ENCODE measurements at places on chromosomes 11 and 22.

GRCh38 chr11:86483940-86484794 lies 109.5 kb downstream of the CCDC81 start:
- DNase-seq = no peak

DNA sequence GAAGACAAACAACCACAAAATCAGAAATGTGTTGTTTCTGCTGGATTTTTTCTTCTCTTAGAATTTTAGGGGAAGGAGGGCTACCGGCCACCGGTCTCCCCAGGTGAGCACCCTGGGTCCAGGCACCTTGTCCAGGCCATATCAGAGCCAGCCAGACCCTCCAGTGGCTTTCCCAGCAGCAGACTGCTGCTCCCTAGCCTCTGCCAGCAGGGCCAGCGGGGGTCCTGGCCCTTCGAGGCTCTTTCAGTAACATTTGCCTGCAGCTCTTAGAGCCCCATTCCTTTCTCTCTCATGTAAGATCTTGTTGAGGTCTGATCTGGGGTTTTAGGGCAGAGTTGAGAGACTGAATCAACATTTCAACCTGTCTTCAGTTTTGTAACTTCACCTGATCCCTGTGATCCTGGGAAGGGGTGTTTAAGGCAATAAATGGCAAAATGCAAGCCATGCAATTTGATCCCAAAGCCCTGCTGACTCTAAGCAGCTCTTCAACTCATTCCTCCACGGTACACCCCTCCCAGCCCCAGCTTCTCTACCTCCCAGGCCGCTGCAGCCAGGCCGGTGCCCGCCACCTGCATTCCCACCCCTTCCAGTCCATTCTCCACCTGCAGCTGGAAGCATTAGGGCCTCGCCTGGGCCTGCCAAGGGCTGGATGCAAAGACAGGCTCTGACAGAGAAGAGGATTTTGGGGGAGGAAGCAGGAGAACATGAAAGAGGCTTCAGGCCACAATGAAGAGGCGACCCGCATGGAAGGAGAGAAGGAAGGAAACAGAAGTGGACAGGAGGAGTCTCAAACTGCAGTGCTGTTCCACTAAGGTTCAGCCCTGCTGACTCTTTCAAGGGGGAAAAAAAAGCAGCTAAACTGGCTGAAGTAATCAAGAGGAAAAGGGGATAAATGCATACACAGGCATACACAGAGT lies 113.0 kb upstream of the FGF3 start:
- no peak for DNase-seq

GRCh38 chr11:117796456-117796871 lies 552 bp downstream of the DSCAML1 start:
- no peak for DNase-seq

DNA sequence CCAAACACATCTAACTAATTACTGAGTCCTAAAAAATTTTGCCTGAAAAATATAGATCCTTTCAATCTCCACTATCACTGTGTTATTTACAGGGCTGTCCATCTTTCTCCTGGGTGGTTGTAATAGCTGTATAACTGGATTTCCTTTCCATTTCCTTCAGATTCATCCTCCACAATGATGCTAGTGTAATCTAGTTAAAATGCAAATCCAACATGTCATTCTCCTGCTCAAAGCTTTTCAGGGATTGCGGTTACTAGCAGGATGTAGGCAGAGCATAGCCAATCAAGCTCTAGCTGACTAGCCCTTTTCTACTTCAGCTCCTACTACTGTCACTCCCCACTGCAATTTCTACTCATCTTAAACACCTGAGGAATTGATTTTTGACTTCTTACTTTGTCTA lies 283.0 kb downstream of the RAB38 start:
- DNase-seq = no peak

GRCh38 chr11:45444796-45445195 lies 158.7 kb upstream of the SYT13 start:
- no peak for DNase-seq

GRCh38 chr11:12525466-12526055 lies 148.2 kb downstream of the PARVA start:
- DNase-seq = no peak

DNA sequence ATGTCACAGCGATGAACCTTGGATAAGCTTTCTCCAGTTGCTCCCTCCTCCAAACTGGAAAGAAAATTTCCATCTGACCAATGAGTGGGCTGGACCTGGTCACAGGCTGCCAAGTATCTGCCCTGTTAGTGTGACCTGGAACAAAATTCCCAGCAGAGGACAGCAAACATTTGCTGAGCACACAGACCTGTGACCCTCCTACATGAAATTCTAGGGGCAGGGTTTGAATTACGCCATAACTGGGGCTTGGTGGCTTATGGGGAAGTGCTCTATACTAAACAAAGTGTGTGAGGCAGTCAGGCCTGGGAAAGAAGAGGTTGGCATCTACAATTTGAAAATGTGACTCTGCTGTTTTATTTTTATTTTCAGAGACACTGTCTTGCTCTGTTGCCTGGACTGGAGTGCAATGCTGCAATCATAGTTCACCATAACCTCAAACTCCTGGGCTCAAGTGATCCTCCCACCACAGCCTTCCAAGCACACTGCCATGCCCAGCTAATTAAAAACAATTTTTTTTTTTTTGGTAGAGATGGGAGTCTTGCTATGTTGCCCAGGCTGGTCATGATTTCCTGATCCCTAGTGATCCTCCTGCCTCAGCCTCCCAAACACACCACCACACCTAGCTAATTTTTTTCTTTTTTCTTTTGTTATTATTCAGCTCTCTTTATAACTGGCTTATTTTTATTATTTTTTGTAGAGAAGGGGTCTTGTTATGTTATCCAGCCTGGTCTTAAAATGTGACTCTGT lies 13.6 kb upstream of the XBP1 start:
- DNase-seq = no peak

GRCh38 chr11:128061281-128061871 lies 526.0 kb downstream of the ETS1 start:
- no peak for DNase-seq

GRCh38 chr22:39814899-39815298 lies 78.7 kb downstream of the ENTHD1 start:
- no peak for DNase-seq

- no peak for DNase-seq
Observed at GRCh38 chr11:41177791-41178190, 281.7 kb downstream of the LRRC4C start.

GRCh38 chr11:95984072-95984471 lies 60.2 kb upstream of the MTMR2 start:
- no peak for DNase-seq

DNA sequence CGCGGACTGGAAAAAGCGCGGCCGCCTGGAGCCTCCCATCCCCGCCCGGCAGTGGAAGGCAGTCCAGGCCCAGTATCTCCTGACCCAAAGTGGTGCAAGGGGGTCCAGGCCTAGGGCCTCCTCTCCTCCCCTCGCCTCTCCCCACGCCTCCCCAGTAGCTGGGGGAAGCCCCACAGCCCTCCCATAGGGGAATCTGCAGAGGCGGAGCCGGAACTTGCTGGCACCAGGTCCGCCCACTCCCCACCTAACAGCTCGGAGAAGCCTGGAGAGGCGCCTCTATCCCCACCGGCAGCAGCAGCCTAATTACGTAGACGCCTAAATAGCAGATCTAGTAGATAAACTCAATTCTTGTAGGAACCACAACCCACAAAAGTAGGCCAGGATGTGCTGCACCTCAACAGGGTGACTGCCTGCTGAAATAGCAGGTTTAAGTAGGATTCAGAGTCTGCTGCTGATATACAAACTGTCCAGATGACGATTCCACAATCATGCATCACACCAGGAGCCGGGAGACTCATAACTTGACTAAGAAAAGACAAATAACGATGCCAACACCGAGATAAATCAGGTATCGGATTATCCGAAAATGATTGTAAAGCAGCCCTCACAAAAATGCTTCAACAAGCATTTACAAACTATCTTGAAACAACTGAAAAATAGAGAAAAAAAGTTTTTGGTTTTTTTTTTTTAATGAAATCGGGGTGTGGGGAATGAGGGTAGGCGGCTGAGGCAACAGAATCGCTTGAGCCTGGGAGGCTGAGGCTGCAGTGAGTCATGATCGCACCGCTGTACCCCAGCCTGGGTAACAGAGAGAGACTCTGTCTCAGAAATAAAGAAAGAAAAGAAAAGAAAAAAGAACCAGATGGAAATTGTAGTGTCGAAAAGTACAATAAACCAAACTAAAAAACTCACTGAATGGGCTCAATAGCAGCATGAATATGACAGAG lies 11.4 kb upstream of the BRD1 start:
- DNase-seq = no peak

GRCh38 chr11:130181295-130182272 lies 22.0 kb downstream of the ST14 start:
- no peak for DNase-seq

- DNase-seq = no peak
Observed at GRCh38 chr11:21811572-21811971, 381.3 kb upstream of the ANO5 start.

DNA sequence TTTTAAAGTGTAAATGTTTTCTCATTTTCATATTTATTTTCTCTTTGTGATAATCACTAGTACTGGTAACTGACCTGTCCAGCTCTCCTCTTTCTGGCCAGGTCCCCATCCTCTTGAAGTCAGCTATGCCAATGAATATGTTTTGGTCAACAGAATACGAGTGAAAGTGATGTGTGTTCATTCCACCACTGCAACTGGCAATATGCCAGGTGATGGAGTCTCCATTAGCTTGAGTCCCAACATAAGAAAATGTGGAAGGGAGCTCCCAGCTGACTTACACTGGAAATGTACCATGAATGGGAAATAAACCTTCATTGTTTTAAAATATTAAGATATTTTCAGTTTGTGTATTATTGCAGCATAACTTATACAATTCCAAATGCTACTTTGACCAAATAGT lies 75.8 kb downstream of the CCDC34 start:
- DNase-seq = no peak

DNA sequence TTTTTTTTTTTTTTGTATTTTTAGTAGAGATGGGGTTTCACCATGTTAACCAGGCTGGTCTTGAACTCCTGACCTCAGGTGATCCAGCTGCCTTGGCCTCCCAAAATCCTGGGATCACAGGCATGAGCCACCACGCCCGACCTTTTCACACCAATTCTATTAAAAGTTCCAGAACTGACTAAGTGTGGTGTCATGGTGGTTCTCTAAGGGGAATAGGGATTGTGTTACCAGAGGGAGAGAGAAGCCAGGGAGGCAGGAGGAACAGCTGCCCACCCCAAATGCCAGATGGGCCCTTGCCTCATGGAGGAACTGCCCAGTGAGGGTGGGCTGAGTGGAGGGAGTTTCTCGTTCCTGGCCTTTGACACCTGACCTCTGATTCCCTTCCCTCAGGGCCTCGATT lies 5.9 kb downstream of the RPS6KA4 start:
- DNase-seq = no peak

DNA sequence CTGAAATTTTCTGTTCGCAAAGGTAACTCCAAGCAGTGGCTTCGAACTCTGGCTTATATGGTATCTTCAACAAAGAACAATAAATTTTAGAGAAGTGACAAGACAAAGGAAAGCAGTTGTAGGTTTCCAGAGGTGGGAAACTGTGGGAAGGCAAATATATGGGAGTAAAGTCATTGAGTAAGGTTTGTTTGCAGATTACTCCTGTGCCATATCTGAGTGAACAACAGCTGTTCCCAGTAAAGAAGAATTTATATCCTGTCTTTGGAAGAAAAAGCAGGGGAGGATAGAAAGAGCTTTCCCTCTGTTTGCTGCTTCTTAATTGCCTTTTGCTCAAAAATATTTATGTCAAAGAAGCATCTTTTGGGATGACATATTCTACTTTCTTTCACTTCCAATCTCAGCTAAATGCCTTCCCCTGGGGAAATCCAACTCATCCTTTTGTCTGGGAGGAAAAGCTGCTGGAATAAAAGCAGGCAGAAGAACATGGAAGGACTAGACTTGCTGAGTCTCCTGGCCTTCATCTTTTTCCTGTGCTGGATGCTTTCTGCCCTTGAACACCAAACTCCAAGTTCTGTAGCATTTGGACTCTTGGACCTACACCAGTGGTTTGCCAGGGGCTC lies 10.4 kb upstream of the RCN1 start:
- no peak for DNase-seq

Data from cerebellar nuclear complex (tissue), 1 donor.